ENCODE measurements at places on chromosomes 3 and 15.

DNA sequence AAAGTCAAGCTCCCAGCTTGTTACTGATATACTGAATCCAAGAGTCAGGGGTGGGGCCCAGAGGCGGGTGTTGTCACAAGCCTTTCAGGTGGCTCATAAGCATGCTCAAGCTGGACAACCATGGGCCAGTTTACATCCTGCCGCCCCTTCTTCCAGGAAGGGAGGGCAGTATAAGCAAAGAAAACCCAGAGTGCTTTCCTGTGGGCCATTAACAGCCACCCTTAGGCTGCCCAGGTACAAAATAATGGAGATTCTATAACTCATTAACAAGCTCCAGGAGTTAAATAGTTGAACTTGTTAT lies 183.2 kb downstream of the NTRK3 start:
- DNase-seq: no peak

- no peak for DNase-seq
Observed at GRCh38 chr15:64624242-64624641, 151.1 kb downstream of the RBPMS2 start.

- DNase-seq: no peak
Observed at GRCh38 chr3:149726716-149727407, 25.4 kb downstream of the COMMD2 start.

GRCh38 chr15:61780278-61780980 lies 279.8 kb downstream of the VPS13C start:
- no peak for DNase-seq

DNA sequence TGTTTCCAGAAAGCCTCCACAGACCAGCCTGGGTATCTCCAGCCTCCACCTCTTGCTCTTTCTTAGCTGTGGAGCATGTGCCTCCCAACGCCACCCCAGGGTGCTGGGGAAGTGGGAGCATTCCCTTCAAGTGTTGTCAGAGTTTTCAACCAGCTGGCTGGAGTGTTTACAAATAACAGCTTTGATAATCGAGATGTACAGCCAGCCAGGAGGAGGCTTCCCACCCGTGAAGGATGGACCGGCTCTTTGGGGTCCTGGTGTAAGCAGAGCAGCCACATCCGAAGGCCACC lies 8.5 kb upstream of the OXTR start:
- DNase-seq: no peak

DNA sequence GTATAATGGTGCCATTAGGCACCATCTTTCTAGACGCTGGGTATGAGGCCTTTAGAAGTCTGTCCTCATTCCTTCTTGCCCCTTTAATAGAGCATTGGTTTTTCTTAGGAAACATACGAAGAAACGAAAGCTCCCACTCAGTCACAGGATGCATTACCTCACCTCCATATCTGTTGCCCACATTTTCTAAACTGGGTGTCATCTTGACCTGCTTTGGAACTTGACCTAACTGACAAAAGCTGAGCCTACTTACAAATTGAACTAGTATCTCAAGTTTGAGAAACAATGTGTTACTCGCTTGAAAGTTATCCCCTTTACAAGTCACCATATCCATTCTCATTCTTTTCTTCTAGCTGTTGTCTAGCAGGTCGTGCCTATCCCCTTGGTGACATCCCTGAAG lies 102.7 kb downstream of the VPS8 start:
- DNase-seq: no peak

DNA sequence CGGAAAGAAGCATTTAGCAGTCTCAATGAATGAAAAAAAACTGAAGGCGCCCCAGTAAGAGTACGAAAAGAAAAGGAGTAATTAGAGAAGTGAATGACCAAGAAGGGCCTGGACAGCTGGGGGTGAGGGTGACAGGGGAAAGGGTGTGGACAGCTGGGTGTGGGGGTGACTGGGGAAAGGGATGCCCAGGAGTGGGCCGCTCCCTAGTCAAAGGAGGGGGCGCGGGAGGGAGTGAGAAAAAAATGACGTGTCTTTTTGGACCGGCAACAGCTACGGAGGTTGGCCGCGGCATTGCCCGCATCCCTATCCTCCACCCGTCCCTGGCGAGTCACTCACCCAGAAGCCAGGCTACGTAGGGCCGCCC lies 274 bp upstream of the ZCWPW2 start:
- no peak for DNase-seq

- peak; percentile 23 for DNase-seq
Observed at GRCh38 chr3:86969500-86970189, 21.3 kb downstream of the VGLL3 start.

- DNase-seq: no peak
Observed at GRCh38 chr15:70027518-70027917, 70.2 kb downstream of the TLE3 start.

DNA sequence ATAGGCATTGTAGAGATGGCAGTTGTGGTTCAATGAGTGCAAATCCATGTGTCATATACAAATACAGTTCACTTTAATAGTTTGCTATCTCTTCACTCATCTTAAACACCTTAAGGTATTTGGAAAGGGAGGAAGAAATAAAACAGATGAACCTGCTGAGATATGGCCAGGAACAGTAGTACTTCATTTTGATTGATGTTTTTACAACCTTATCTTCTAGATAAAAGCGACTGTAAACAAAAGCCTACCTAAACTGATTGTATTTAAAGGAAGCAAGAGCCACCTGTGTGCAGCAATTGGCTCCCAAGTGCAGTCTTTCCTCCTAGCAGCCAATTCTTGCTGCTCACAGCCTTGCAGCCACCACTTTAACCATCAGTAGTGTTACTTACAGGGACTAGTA lies 217.7 kb downstream of the CDIN1 start:
- DNase-seq: no peak

DNA sequence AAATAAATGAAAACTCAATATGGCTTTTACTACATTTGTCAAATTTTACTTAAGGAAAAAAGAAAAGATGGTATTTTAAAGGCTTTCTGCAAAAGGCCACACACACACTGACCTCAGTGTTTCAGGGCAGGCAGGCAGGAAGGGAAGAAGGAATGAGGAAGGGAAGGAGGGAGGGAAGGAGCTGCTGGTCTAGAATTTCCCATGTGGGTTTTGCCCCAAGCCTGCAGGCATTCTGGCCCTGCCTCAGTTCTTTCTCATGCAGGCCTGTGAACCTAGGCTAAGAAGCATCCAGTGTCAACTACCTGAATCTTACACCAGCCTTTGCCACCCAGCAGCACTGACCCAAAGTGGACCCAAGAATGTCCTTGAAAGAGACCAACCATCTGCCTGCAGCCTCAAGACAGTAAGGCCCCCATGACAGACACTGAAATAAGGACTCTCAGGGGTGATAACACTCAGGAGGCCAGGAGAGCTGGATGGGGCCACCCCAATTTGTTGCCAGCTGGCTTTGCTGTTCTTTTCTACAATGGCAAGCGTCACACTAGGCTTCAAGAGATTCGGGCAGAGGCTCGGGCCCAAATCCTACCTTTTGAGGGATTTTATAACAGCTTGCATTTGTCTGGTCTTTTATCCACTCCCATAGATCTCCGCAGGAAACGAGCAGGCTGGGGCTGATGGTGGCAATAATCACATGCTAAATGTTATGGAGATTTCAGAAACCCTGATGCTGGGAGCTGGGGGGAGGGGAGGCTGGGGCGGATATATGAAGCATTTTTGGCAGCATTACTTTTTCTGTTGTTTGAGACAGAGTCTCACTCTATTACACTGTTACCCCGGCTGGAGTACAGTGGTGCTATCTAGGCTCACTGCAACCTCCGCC lies 51.4 kb downstream of the XXYLT1 start:
- DNase-seq: no peak

DNA sequence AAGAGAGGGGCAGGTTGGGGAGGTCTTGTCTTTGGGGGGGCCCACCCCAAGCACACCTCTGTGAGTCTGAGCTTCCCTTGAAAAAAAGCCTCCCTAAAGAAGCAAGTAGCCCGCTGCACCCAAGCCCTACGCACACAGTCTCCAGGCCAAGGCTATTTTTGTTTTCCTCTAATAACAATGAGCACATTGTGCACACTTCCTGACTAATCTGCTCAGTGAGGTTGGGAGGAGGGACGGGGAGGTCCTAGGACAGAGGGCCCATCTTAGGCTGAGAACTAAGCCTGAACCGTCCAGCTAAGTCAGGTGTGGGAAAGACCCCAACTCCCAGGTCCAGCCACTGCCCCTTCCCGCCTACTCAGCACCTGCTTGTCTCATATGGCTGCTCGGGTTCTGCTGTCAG lies 87.2 kb downstream of the HMG20A start:
- no peak for DNase-seq

GRCh38 chr3:125309476-125309875 lies 65.6 kb downstream of the ZNF148 start:
- DNase-seq: no peak

GRCh38 chr3:26655231-26655630 lies 32.7 kb downstream of the LRRC3B start:
- no peak for DNase-seq

DNA sequence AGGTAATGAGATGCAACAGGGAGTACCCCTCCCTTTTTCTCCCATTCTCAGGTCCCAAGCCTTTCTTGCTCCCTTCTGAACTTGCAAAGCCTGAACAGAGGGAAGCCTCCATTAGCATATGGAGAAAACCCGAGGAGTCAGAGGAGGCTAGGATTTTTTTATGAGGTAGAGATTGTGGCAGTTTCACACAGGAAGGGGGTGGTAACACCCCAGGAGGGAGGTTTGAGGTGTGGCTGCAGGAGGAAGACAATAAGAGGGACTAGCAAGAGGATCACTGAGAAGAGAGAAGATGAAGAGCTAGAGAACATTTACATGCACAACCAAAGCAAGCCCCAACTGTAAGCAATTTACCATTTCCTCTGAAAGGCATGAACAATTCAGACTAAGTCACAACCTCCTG lies 322.7 kb downstream of the SV2B start:
- no peak for DNase-seq

DNA sequence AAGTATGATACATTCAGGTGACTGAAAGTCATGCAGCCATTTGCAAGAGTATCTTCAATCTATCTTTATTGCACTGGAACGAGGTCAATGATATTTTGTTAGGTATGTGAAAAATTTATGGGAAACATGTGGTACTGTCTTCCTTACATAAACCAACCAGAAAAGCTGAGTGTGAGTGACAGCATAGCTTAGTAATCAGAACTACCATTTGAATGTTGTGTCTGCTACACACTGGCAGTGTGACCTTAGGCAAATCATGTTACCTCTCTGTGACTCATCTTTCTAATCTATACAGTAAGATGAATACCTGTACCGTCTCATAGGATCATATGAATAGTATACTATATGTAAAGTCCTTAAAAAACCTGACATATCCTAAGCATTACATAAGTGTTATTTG lies 337.9 kb upstream of the IL12A start:
- DNase-seq: no peak

GRCh38 chr3:193863657-193864357 lies 270.8 kb downstream of the OPA1 start:
- no peak for DNase-seq

DNA sequence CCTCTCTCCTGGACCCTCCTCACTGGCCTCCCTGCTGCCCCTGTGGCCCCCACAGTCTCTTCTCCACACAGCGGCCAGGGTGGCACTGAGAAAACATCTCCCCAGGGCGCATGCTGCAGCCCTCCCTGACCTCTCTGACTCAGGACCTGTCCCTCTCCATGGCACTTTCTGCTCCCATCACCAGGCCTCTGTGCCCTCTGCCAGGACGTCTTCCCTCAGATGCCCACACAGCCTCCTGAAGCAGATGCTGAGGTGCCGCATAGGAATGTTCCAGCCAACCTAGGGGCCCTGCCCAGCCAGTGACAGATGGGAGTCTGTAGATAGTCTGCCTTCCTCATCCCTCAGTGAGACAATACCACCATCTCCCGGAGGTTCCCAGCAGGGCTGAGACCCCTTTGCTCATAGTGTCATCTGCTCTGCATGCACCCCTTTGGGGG lies 8.7 kb downstream of the MYL3 start:
- no peak for DNase-seq

DNA sequence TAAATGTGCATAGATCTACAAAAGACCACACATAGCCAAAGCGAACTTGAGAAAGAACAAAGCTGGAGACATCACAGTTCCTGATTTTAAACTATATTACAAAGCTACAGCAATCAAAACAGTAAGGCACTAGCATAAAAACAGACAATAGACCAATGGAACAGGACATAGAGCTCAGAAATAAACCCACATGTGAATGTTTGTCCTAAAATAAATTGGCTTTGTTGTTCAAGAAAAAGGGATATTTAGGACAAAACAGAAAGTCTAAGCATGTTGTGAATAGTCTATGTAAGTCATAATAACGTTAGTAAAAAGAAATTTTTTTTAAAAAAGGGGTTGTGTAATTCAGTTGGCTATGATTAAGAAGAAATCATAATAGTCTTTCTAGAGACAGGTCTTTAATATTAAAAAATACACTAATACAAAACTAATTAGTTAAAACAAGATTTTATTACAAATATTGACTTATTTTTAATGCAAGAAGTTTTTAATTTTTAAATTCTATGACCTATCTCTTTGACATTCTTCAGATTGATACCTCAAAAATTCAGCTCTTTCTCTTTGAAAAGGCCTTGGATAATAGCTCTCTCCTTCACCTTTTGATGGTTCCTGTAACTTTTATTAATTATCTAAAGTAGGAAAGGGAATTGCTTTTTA lies 11.6 kb downstream of the TMEM212 start:
- DNase-seq: no peak

DNA sequence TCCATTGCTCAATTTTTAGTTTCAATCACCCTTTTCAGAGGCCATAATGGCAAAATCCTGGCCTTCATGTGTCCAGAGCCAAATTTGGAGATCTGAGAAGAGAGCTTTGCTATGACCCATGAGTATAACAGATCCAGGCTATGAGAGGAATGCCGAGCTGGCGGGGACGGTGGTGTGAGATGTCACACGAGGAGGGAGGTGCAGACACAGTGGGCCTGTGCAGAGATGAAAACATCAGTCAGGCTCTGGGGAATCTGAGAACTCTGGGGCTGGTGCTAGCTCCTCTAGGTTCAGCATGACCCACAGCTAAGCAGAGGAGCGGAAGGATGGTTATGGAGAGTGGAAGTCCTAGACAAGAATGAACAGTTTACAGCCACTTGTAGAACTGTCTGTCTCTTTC lies 398.3 kb upstream of the ATP10A start:
- no peak for DNase-seq

GRCh38 chr15:57915827-57916531 lies 149.5 kb downstream of the ALDH1A2 start:
- DNase-seq: no peak

- no peak for DNase-seq
Observed at GRCh38 chr15:99441871-99442251, 123.9 kb upstream of the MEF2A start.

GRCh38 chr15:55241186-55241585 lies 44.4 kb upstream of the RSL24D1 start:
- no peak for DNase-seq

DNA sequence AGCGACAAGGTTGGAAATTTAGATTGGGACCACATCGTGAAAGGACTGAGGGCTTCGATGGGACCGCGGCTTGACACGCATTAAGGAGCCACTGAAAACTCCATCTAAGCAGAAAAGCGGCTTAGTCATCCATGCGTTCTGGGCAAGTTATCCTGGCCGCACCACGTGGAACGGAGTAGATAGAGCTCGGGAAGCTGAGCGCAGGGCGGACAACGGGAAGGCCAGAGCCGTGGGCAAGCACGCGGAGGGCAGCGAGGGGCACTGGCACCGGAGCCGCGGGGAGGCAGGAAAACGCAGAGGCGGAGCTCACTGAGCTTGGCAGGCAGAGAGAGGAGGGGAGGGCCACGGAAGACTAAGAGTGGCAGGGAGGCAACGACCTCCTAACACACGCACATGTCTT lies 61.3 kb upstream of the VGLL4 start:
- DNase-seq: no peak

GRCh38 chr3:48435774-48436476 lies 4.0 kb downstream of the CCDC51 start:
- peak; percentile 86 for DNase-seq

GRCh38 chr3:127676921-127677351 lies 4.2 kb downstream of the ABTB1 start:
- no peak for DNase-seq

GRCh38 chr3:143443851-143444331 lies 324.3 kb downstream of the CHST2 start:
- DNase-seq: no peak

Measured in nephron progenitor cell (in vitro differentiated cells).